Astrocyte (in vitro differentiated cells and primary cell): ENCODE measurements at places on chromosomes 6 and 20. TPM values are rescaled to one million over a fixed set of nuclear protein-coding genes. Genes with fewer than 3 reads are reported as not detected.
A peak's percentile ranks its signal among the peaks of the same experiment; 100 is the strongest.

- H3K27me3 ChIP-seq = no peaks in the 10 kb centered on the region
- DNase-seq = no peak
- no peaks in the 10 kb centered on the region for H3K36me3 ChIP-seq
- H3K4me1 ChIP-seq = peaks cover 16% of the 10 kb centered on the region
These were observed 160.6 kb downstream of the VEGFA start for GRCh38 chr6:43930440-43931154.

DNA sequence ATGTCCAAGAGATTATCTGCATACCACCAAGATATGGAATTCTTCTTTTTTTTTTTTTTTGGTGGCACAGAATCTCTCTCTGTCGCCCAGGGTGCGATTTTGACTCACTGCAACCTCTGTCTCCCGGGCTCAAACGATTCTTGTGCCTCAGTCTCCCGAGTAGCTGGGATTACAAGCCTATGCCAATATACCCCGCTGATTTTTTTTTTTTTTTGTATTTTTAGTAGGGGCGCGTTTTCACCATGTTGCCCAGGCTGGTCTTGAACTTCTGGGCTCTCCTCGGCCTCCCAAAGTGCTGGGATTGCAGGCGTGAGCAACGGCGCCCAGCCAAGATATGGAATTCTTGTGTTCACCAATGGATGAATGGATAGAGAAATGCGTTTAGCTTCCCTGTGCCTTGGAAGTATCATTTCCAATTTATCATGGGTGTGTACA, 31.0 kb downstream of the POM121L2 start:
- H3K27me3 ChIP-seq = peaks cover 38% of the 10 kb centered on the region
- no peaks in the 10 kb centered on the region for H3K36me3 ChIP-seq
- no peak overlapping the region for H3K4me3 ChIP-seq
- DNase-seq = no peak
- peaks cover 6% of the 10 kb centered on the region for H3K4me1 ChIP-seq

The RCAN2 gene
- 9.9 and 10.6 TPM in 2 replicates for total RNA-seq

GRCh38 chr6:788058-788457, 95.1 kb upstream of the EXOC2 start:
- H3K4me1 ChIP-seq = no peaks in the 10 kb centered on the region
- peaks cover 2% of the 10 kb centered on the region for H3K27me3 ChIP-seq
- no peaks in the 10 kb centered on the region for H3K36me3 ChIP-seq
- no peak overlapping the region for H3K4me3 ChIP-seq

The FLRT3 gene
- 6.9 and 14.6 TPM in 2 replicates for total RNA-seq

The FHL5 gene
- not detected in 2 replicates for total RNA-seq

DNA sequence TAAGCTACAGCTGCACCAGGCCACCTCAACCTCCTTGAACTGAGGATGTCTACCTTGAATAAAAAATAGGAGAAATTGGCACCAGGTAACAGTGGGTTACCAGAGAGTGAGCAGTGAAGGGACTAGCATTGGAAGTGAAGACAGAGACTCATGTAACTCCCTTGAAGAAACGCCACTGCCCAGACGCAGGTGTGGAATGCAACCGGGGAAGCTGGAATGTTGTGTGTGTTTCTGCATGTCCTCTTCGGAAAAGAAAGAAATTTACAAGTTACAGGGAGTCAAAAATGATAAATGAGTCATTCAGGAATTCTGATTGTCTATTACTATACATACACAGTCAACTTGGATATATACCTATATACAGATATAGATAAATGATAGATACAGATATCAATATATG, 514.7 kb upstream of the AGPAT4 start:
- no peaks in the 10 kb centered on the region for H3K27me3 ChIP-seq
- no peak overlapping the region for H3K27ac ChIP-seq
- no peaks in the 10 kb centered on the region for H3K4me1 ChIP-seq
- no peaks in the 10 kb centered on the region for H3K36me3 ChIP-seq
- no peak overlapping the region for H3K4me3 ChIP-seq

- no peak for DNase-seq
- no peaks in the 10 kb centered on the region for H3K4me1 ChIP-seq
- H3K27ac ChIP-seq = peak overlapping the region; percentile 73
- H3K4me3 ChIP-seq = peak overlapping the region; percentile 95
- H3K27me3 ChIP-seq = no peaks in the 10 kb centered on the region
These were observed 734 bp downstream of the MMS22L start for GRCh38 chr6:97282238-97282725.

The NKAPL gene
- total RNA-seq = not detected in 2 replicates

GRCh38 chr20:53586640-53587039, 7.0 kb downstream of the ZNF217 start:
- no peaks in the 10 kb centered on the region for H3K27me3 ChIP-seq
- no peak for DNase-seq
- H3K27ac ChIP-seq = no peak overlapping the region

DNA sequence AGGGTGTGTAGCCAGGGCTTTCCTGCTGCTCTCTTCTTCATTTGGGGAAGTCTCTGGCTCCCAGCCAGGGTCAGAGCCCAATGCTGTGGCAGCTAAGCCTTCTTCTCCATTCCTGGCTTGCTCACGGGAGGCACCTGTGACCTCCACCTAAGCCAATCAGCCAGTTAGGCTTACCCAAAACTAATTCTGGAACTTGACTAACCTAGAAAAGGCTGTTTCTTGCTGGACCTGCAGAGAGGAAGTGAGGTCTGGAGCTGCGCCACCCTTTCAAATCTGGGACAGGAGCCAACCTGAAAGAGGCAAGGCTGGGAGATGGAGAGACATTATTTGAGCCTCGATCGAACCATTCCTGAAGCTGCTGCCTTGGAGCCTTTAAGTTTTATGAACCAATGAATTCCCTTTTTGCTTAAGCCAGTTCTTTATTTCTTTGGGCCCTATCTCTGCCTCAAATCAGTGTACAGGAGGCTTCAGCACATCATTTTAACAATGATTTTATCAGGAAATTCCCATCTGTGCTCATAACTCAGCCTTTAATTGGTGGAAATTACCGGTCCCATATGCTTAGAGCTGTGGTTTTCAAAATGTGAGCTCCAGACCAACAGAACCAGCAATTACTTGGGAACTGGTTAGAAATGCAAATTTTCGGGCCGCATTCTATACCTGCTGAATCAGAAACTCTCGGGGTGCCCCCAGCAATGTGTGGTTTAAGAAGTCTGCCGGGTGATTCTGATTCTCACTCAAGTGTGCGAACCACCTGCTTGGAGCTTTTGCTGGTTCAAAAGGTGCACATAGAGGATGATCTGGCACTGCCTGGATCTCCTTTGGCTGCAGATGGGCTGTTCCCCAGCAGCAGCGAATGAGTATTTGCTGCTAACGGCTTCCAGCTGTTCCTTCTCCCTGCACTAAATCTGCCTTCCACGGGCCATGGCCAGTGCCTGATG, 97.4 kb upstream of the RNF24 start:
- peaks cover 3% of the 10 kb centered on the region for H3K27me3 ChIP-seq
- peak; percentile 63 for DNase-seq
- H3K36me3 ChIP-seq = no peaks in the 10 kb centered on the region
- H3K4me3 ChIP-seq = no peak overlapping the region

GRCh38 chr6:143575440-143575839, 63.9 kb upstream of the FUCA2 start:
- H3K36me3 ChIP-seq = no peaks in the 10 kb centered on the region
- H3K27me3 ChIP-seq = no peaks in the 10 kb centered on the region
- DNase-seq = peak; percentile 54
- H3K4me1 ChIP-seq = peaks cover 6% of the 10 kb centered on the region
- H3K4me3 ChIP-seq = no peak overlapping the region

- DNase-seq = peak; percentile 47
- no peak overlapping the region for H3K27ac ChIP-seq
These were observed 177.5 kb downstream of the CDC5L start for GRCh38 chr6:44564906-44565524.

The EDN3 gene
- total RNA-seq = not detected in 2 replicates

DNA sequence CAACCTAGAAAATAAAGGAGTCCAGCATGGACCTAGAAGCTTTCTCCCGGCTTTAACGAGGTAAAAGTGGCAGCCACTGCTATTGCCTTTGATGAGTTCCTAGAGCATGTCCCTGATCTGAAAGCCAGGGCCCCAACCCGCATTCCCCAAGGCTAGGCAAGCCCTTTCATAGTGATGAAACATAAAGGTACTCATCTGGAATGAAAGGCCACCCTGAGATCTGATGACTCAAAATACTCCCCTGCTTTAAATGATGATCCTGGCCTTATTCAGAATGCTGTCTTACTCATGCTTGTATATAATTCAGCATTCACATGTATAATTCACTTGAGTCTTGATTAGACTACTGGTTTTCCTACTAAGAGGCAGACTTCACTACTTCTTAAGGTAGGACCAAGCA, 21.3 kb downstream of the TTPAL start:
- DNase-seq = peak; percentile 92
- peaks cover 56% of the 10 kb centered on the region for H3K4me1 ChIP-seq
- H3K27ac ChIP-seq = peak overlapping the region; percentile 98
- H3K27me3 ChIP-seq = no peaks in the 10 kb centered on the region

DNA sequence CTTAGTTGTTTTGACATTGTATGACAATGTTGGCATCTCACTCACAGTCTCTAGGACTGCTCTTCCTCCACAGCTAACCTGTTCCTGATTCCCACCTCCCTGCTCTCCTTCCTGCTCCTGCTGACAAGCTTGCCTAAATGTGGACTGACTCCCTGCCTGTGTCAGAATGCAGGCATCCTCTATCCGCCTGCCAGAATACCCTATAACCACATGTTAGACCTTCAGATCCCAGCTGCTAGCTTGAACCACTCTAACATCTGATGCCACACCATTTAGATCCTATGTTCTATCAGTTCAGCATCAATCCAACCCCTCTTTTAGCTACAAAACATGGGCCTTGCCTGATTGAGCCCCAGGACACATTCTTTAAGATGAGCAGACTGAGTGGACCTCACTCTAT, 12.2 kb downstream of the FILIP1 start:
- H3K4me1 ChIP-seq = no peaks in the 10 kb centered on the region
- DNase-seq = peak; percentile 15
- H3K27me3 ChIP-seq = no peaks in the 10 kb centered on the region
- no peak overlapping the region for H3K27ac ChIP-seq
- H3K36me3 ChIP-seq = no peaks in the 10 kb centered on the region
- no peak overlapping the region for H3K4me3 ChIP-seq

The BANF2 gene
- total RNA-seq = not detected in 2 replicates

- H3K4me1 ChIP-seq = no peaks in the 10 kb centered on the region
- no peak overlapping the region for H3K27ac ChIP-seq
- DNase-seq = no peak
- H3K36me3 ChIP-seq = no peaks in the 10 kb centered on the region
- H3K27me3 ChIP-seq = no peaks in the 10 kb centered on the region
These were observed 56.4 kb downstream of the AIG1 start for GRCh38 chr6:143117108-143117507.

The KCNK16 gene
- not detected in 2 replicates for total RNA-seq

GRCh38 chr6:47351621-47352020, 41.9 kb upstream of the TNFRSF21 start:
- DNase-seq = no peak
- no peaks in the 10 kb centered on the region for H3K4me1 ChIP-seq
- no peaks in the 10 kb centered on the region for H3K27me3 ChIP-seq
- H3K36me3 ChIP-seq = no peaks in the 10 kb centered on the region
- no peak overlapping the region for H3K4me3 ChIP-seq

The HLA-DQB2 gene
- not detected in 2 replicates for total RNA-seq

The ASCC3 gene
- 125 and 138 TPM in 2 replicates for total RNA-seq

- no peak overlapping the region for H3K4me3 ChIP-seq
- no peak overlapping the region for H3K27ac ChIP-seq
- no peaks in the 10 kb centered on the region for H3K36me3 ChIP-seq
- H3K4me1 ChIP-seq = no peaks in the 10 kb centered on the region
- DNase-seq = no peak
These were observed 444.7 kb upstream of the MAP3K7 start for GRCh38 chr6:91031581-91031980.

The BMP7 gene
- 12.3 and 15.3 TPM in 2 replicates for total RNA-seq

GRCh38 chr20:53672484-53673129, 79.0 kb upstream of the ZNF217 start:
- H3K36me3 ChIP-seq = no peaks in the 10 kb centered on the region
- H3K27me3 ChIP-seq = no peaks in the 10 kb centered on the region
- peak overlapping the region; percentile 56 for H3K27ac ChIP-seq
- H3K4me1 ChIP-seq = peaks cover 7% of the 10 kb centered on the region
- peak; percentile 71 for DNase-seq
- no peak overlapping the region for H3K4me3 ChIP-seq

DNA sequence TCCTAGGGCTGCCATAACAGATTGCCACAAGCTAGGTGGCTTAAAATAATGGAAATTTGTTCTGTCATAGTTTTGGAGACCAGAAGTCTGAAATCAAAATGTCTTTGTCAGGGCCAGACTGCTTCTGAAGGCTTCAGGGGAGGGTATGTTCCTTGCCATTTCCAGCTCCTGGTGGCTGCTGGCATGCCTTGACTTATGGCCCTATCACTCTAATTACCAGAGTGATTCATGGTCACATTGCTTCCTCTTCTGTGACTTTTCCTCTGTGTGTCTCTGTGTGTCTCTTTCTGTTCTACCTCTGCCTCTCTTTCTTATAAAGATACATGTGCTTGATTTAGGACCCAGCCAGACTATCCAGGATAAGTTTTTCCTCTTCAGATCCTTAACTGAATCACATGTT, 635.2 kb upstream of the IMPG1 start:
- no peaks in the 10 kb centered on the region for H3K4me1 ChIP-seq
- DNase-seq = no peak
- no peak overlapping the region for H3K27ac ChIP-seq
- no peaks in the 10 kb centered on the region for H3K27me3 ChIP-seq
- no peak overlapping the region for H3K4me3 ChIP-seq

DNA sequence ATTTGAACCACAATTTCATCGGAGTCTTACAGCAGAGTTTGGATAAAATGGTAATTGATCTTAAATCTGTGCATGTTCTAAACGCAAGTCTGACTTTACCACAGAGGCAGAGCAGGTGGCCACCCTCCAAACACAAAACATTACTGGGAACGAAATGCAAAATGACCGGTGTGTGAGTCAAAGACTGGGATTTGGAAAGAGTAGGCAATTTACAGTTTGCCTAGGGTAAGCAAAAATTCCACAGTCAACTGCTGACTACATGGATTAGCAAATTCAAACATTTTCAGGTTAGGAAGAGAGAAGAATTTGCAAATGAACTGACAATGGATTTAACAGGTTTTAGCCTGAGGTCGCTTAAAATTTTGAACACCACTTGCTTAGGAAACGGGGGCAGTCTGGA, 444.4 kb downstream of the HDGFL1 start:
- DNase-seq = peak; percentile 72
- H3K4me1 ChIP-seq = no peaks in the 10 kb centered on the region
- no peak overlapping the region for H3K4me3 ChIP-seq
- no peaks in the 10 kb centered on the region for H3K36me3 ChIP-seq
- no peak overlapping the region for H3K27ac ChIP-seq

DNA sequence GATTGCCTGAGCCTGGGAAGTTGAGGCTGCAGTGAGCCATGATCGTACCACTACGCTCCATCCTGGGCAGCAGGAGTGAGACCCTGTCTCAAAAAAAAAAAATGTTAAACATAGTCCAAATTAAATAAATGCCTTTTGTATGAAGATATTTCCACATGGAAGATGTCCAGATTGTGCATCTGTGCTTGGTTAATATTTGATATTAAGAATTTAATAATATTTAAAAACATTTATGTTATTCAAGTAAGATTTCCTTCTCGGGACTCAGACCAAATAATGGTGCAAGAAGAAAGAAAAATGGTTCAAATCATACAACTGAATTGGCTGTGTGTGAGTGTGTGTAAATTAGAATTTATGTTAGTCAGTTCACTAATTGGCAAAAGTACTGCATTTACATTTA, 202.5 kb downstream of the TBC1D7 start:
- no peaks in the 10 kb centered on the region for H3K36me3 ChIP-seq
- no peaks in the 10 kb centered on the region for H3K4me1 ChIP-seq
- no peak overlapping the region for H3K27ac ChIP-seq

The ELOVL4 gene
- total RNA-seq = 10.0 and 10.4 TPM in 2 replicates

The SLC35B3 gene
- 32.4 and 34.4 TPM in 2 replicates for total RNA-seq

The LCA5 gene
- 5.8 and 6.2 TPM in 2 replicates for total RNA-seq

The COL9A3 gene
- total RNA-seq = 43.0 and 54.3 TPM in 2 replicates

The CBLN4 gene
- total RNA-seq = not detected in 2 replicates
